ENCODE measurements at places on chromosomes 3 and 15.
A peak's percentile ranks its signal among the peaks of the same experiment; 100 is the strongest.

GRCh38 chr3:140341203-140341602, 336.7 kb upstream of the TRIM42 start:
- no peak for DNase-seq
- H3K4me3 ChIP-seq = no peak overlapping the region
- H3K4me1 ChIP-seq = no peaks in the 10 kb centered on the region
- no peak overlapping the region for H3K27ac ChIP-seq

GRCh38 chr15:68349151-68349550, 71.6 kb downstream of the FEM1B start:
- no peak overlapping the region for H3K4me3 ChIP-seq
- peaks cover 3% of the 10 kb centered on the region for H3K4me1 ChIP-seq
- no peak overlapping the region for H3K27ac ChIP-seq
- no peaks in the 10 kb centered on the region for H3K27me3 ChIP-seq
- no peak for DNase-seq

GRCh38 chr15:71295603-71296314, 180.5 kb downstream of the THSD4 start:
- H3K27me3 ChIP-seq = no peaks in the 10 kb centered on the region
- peak overlapping the region; percentile 89 for H3K27ac ChIP-seq
- H3K4me3 ChIP-seq = no peak overlapping the region

GRCh38 chr15:82143390-82144385, 97.9 kb upstream of the MEX3B start:
- no peaks in the 10 kb centered on the region for H3K36me3 ChIP-seq
- H3K27me3 ChIP-seq = no peaks in the 10 kb centered on the region
- no peak overlapping the region for H3K4me3 ChIP-seq
- H3K4me1 ChIP-seq = no peaks in the 10 kb centered on the region
- H3K27ac ChIP-seq = no peak overlapping the region

GRCh38 chr3:3693593-3693992, 105.6 kb upstream of the LRRN1 start:
- no peaks in the 10 kb centered on the region for H3K27me3 ChIP-seq
- H3K27ac ChIP-seq = no peak overlapping the region

DNA sequence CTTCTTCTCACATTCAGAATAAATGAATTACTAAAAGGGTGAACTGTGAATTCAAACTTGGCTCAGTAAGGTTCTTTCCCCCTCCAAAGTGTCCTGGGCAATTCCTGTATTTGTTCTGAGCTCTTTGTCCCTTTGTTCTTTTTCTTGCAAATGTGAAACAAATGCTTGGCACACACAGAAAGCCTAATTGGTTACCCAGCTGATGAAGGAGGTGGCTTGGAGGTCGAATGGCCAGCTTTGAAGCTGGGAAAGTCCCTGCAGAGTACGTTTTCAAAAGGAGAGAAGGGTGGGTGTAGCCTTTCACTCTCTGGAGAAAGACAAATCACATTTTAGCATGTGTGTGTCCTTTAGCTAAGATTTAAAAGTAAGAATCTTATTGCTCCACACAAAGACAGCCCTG, 154.4 kb downstream of the PEX5L start:
- no peaks in the 10 kb centered on the region for H3K36me3 ChIP-seq
- no peak overlapping the region for H3K4me3 ChIP-seq
- no peak for DNase-seq
- H3K4me1 ChIP-seq = no peaks in the 10 kb centered on the region

DNA sequence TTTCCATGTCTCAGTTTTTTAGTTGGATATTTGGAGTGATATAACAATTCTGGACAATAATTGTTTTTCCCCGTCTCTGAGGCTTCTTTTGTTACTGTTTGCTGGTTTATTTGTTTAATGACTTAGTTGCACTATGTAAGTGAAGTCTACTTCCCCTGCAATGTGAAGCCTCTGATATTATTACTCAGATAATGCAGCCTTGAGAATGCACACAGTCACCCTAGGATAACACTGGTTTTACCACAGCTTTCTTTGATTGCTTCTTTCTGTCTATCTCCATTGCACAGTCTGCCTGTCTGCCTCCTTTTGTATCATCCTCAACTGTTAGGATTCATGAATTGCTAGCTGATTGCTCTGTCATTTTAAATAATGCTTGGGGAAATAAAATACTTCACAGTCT, 208.7 kb upstream of the ROBO1 start:
- no peak overlapping the region for H3K4me3 ChIP-seq
- no peaks in the 10 kb centered on the region for H3K36me3 ChIP-seq
- DNase-seq = no peak
- no peaks in the 10 kb centered on the region for H3K27me3 ChIP-seq

GRCh38 chr3:9883706-9884554, 3.9 kb upstream of the CIDEC start:
- H3K4me3 ChIP-seq = no peak overlapping the region
- H3K4me1 ChIP-seq = peaks cover 12% of the 10 kb centered on the region
- H3K27ac ChIP-seq = 0 out of 2 replicates have a peak overlapping the region, but pooled peaks have one; percentile 48

DNA sequence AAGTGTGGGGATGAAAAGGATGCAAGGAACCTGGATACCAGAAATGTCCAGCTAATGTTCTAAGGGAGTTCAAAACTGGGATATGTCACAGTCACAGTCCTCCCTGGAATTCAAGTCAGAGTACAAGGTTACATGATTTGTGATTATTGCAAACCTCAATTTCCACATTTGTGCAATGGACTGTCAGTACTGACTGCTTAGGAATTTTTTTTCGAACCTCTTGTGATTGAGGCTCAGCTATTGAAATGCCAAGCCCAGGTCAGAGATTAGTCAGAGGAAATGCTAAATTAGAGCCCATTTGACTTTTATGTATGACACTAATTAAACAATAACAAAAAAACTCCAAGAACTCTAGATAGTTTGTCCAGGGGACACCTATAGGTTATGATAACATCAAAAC, 210.2 kb downstream of the THSD4 start:
- no peaks in the 10 kb centered on the region for H3K27me3 ChIP-seq
- H3K36me3 ChIP-seq = no peaks in the 10 kb centered on the region
- no peak overlapping the region for H3K27ac ChIP-seq
- H3K4me1 ChIP-seq = no peaks in the 10 kb centered on the region
- DNase-seq = no peak

- H3K36me3 ChIP-seq = no peaks in the 10 kb centered on the region
- no peaks in the 10 kb centered on the region for H3K27me3 ChIP-seq
- DNase-seq = no peak
These were observed 1.0 kb downstream of the IQSEC1 start for GRCh38 chr3:13072239-13072599.

GRCh38 chr3:194494951-194495374, 8.2 kb upstream of the ATP13A3 start:
- DNase-seq = no peak
- H3K4me3 ChIP-seq = no peak overlapping the region
- peaks cover 25% of the 10 kb centered on the region for H3K4me1 ChIP-seq
- H3K27ac ChIP-seq = peak overlapping the region; percentile 35
- no peaks in the 10 kb centered on the region for H3K27me3 ChIP-seq

GRCh38 chr3:170463011-170463410, 44.3 kb downstream of the CLDN11 start:
- no peak overlapping the region for H3K4me3 ChIP-seq
- H3K4me1 ChIP-seq = peaks cover 2% of the 10 kb centered on the region
- no peaks in the 10 kb centered on the region for H3K27me3 ChIP-seq
- no peak overlapping the region for H3K27ac ChIP-seq
- DNase-seq = no peak
- no peaks in the 10 kb centered on the region for H3K36me3 ChIP-seq

- H3K27me3 ChIP-seq = no peaks in the 10 kb centered on the region
- no peak overlapping the region for H3K27ac ChIP-seq
- DNase-seq = no peak
- H3K4me1 ChIP-seq = peaks cover 2% of the 10 kb centered on the region
These were observed 302.9 kb downstream of the TLE3 start for GRCh38 chr15:69794645-69795469.

GRCh38 chr3:184171562-184171961, 3.1 kb upstream of the AP2M1 start:
- no peak for DNase-seq
- H3K36me3 ChIP-seq = peaks cover 6% of the 10 kb centered on the region
- no peaks in the 10 kb centered on the region for H3K27me3 ChIP-seq

DNA sequence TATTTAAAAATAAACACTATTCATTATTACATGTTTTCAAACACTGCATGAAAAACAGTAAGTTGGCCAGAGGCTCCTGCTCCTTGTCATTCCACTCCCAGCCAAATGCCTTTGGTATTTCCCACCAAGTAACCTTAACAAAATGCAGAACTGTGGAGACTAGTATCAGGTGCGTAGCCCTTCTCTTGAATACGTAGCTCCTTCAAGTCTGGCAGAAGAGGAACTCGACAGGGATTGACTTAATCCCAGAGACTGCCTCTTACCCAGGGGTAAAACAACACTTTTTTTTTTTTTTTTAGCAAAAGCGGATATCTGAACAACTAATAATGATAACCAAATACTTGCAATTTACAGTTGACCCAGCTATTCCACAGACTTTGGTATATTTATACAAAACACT, 738 bp downstream of the COMMD2 start:
- peaks cover 15% of the 10 kb centered on the region for H3K4me1 ChIP-seq
- peaks cover 30% of the 10 kb centered on the region for H3K36me3 ChIP-seq
- no peaks in the 10 kb centered on the region for H3K27me3 ChIP-seq
- H3K27ac ChIP-seq = peak overlapping the region; percentile 94

DNA sequence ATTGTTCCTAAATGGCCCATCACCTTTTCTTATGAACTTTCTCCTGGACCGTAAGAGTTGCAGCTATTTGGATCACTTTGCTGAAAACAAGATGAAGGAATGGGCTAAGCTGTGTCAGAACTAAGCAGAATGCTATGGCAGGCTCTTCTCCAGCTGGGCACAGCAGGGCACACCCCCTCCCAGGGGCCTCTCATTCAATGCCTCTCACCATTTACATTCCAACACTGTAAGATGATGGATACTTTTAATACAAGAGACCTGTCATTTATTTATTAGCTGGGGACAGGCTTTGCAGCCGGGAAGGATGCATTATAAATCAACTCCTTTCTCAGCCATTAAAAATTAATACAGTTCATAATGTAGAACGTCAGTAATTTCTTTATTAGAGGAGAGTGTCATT, 240.1 kb downstream of the NTRK3 start:
- DNase-seq = no peak
- H3K36me3 ChIP-seq = no peaks in the 10 kb centered on the region
- no peak overlapping the region for H3K27ac ChIP-seq

- no peaks in the 10 kb centered on the region for H3K4me1 ChIP-seq
- H3K27me3 ChIP-seq = no peaks in the 10 kb centered on the region
- H3K27ac ChIP-seq = no peak overlapping the region
- H3K4me3 ChIP-seq = no peak overlapping the region
- DNase-seq = no peak
- H3K36me3 ChIP-seq = no peaks in the 10 kb centered on the region
These were observed 399.5 kb upstream of the CNTN3 start for GRCh38 chr3:75014008-75014407.
